ENCODE measurements at places on chromosomes 5 and 9.

GRCh38 chr5:168916266-168916665 lies 337.1 kb upstream of the PANK3 start:
- no peak for DNase-seq

- DNase-seq: no peak
Measured at GRCh38 chr5:53130266-53130665, 20.7 kb upstream of the MOCS2 start.

DNA sequence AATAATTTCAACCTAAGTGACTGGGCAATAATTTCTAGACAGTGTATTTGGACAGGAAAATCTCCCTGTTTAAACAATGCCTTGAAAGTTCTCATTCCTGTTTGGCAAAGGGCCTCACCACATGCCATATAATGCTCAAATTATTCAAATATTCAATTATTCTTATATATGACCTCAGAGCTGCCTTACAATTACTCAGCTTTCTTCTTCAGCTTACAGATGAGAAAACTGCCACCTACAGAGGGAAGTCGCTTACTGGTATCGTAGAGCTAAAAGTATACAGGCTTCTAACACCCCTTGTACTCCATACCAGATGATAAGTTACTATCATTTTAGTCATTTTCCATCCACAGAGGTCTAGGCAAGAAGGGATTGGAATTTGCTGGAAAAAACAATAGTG lies 830.3 kb downstream of the BRINP1 start:
- DNase-seq: no peak

- no peak for DNase-seq
Measured at GRCh38 chr9:130186051-130186450, 13.8 kb downstream of the NCS1 start.

GRCh38 chr9:116144555-116144954 lies 9.0 kb upstream of the PAPPA start:
- no peak for DNase-seq

DNA sequence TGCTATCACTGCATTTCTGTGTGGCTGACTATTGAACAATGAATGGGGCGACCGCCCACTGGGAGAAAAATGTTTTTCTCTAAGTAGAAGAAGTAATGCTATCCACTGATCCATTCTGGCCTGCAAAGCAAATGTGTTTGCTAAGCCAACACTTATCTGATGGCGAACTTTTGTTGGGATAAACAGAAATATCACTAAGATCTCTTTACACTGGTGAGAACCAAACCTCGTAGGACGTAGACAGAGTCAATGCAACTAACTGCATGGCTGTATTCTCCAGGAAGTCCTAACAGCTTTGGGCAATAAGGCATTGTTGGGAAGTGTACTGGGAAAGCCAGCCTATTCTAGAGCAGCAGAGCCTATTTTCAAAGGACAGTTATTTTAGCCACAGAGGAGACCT lies 77.7 kb downstream of the ANKH start:
- DNase-seq: no peak

DNA sequence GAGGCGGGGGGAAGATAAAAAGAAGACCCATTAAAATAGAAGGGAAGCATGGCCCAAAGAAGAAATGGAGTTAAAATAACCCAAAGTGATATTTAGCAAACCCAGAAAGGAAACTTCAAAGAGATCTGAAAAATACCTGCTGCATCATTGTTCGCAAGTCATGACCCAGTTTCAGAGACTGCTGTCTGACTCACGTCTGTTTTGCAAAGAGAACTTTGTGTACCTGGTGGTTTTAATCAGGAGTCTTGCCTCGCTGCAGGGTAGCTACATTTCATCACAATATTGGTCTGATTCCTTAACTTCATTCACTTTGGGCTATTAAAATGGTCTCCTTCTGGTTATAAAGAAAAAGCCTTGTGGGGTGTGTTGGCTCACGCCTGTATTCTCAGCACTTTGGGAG lies 461.1 kb upstream of the DAP start:
- no peak for DNase-seq

GRCh38 chr5:17796757-17797396 lies 162.6 kb downstream of the TAF11L14 start:
- no peak for DNase-seq

DNA sequence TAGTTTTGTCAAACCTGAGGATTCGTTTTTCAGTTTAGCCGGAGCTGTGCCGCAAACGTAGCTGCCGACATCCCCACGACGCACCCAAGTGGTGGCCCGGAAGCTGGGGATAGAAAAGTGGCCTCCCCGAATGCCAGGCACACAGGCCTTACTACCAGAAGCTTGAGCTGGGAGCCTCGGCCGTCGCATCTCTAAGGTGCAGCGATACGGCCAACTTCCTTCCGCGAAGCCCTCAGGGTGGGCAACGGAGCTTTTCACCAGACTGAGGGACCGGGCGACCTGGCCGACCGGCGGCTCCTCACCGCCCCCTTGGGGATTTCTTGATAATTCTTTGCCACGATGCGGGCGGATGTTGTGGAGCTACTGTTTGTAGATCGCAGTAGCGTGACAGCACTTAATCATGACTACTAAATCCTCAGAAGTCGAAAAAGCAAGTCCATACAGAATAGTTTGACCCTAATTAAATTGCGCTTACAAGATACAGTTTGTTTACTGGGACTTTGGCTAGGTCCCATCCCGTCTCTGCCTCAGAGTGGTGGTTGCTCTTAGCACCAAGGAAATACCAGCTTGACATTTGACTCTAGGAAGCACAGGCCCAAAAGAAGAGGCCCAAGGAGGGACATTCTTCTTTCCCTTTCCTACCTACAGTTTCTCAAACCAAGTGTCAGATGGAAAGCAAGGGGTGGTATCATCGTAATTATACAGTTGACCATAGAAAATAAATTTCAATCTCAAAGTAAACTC lies 613 bp upstream of the TMEM267 start:
- peak; percentile 90 for DNase-seq

DNA sequence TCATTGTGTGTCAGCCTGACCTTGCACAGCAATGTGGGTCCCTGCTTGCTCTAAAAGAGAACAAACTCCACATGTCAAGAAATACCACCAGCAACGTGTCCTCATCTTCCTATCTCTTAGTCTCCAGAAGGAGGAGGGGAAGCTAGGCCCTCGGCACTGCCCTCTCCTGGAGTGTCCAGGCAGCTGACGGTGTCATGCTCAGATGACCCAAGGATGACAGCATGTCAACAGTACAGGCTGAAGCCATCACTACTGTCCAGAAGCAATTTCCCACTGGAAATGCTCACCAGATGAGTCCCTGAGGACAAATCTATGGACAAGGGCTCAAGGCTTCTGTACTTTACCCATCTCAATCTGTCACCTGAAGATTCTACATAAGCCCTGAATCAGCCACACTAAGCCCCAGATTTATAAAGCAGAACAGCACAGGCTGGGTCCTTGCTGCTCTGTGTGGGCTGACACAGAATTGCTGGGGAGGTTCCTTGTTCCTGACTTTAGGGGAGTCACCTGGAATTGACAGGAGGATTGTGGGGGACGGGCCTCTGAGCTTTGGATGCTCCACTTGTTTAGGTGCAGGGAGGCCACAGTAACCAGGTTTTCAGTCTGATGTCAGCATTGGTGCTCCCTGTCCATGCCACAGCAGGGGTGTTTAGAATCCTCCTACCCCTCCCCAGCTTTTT lies 210.2 kb downstream of the DAB2IP start:
- no peak for DNase-seq

GRCh38 chr5:176948458-176948857 lies 49.3 kb upstream of the HK3 start:
- no peak for DNase-seq

GRCh38 chr9:2319421-2319820 lies 302.2 kb upstream of the VLDLR start:
- no peak for DNase-seq

DNA sequence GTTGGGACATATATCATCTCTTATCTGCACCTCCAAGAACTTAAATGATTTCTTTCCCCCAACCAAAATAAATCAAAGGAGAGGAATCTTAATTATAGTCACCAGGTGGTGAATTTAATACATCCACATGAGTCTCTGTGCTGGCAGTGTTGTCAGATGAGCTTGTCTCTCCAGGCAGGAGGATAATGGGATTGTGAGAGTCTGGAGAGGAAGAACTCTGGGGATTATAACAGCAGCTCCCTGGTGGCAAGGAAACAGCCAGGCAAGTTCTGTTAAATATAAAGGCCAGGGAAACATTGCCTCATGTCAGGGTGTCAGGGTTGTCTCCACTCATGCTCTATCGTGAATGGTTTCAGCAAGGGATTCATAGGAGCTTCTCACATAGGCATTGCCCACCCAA lies 80.8 kb downstream of the TLR4 start:
- no peak for DNase-seq

DNA sequence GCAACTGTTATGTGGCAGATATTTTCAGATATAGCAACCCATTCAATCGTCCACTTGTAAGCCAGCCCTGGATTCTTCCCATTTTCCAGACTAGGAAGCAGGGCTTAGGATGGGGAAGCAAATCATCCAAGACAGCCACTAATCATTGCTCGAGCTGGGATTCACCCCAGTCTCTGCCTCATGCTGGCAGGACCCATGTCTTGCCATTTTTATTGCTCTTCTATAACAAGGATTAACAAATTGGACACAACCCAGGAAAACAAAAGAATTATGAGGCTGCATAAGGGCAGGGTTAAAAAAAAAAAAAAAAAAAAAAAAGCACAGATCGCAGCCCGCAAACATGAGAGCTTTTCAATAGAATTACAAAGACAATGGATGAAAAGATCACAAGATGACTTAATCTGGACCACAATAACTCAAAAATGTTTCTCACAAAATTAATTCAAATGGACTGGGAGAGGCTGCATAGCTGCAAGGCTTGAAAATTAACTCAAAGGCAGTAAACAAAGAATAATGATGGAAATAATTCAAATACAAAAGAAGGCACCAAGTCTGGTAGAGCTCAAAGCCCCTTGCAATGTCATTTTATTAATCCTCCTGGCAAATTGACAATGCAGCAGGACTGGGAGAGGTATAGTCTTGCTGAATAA lies 40.7 kb downstream of the ASTN2 start:
- DNase-seq: no peak

- DNase-seq: no peak
Measured at GRCh38 chr5:57880216-57880615, 397.6 kb upstream of the ACTBL2 start.

GRCh38 chr5:141355641-141356040 lies 820 bp downstream of the PCDHGA4 start:
- no peak for DNase-seq

DNA sequence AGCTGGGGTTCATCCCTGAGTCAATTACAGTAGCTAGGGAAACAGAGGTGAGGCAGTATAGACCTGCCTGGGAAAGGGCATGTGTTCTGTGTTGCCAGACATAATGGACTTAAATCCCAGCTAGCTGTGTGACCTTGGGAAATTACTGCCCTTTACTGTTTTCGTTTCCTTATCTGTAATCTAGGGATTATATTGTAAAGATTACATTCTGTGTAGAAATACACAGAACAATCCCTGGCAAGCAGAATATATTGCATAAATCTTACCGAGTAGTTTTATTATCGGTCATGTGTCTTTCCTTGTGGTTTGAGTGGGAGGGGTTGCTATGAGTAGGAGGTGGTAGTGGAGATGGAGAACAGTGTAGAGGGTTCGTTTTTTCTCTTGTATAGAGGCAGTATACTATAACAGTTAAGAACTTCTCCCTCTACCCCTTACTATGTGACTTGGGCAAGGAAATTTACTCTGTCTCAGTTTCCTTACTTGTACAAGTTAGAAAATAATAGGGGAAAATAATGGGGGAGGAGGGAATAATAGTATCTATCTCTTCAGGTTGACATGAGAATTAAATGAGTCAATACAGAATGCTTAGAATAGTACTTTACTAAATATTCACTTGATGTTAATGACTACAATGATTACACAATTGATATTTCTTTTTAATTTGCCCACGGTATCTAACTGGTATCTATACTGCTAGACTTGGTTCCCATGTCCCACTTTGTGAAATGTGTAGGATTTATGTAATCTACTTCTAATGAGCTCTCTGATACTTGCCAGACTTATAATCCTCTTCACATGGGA lies 7.1 kb upstream of the DMXL1 start:
- DNase-seq: no peak

DNA sequence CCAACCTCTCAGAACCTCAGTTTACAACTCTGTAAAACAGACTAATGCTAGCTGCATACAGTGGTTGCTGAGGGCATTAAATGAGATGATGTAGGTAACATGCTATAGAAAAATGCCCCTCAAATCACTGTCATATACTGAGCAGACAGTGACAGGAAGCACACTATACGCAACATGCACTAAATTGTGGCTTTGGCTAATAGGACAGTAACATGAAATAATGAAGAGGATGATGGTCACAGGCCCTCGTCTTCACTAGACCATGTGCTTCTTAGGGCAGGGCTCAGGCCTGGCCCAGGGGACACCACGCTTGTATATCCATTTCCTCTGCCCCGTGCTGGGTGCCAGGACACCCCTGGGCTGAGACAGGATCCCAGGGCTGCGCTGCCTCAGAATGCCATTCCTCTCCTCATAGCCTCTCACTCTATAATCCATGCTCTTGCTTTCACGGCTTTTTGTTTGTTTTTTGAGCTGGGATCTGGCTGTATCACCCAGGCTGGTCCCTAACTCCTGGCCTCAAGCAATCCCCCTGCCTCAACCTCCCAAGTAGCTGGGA lies 18.9 kb downstream of the CSF1R start:
- DNase-seq: no peak

- no peak for DNase-seq
Measured at GRCh38 chr5:143290125-143290524, 113.4 kb downstream of the NR3C1 start.

Data from CD4-positive, alpha-beta T cell treated with Interleukin-17A for 1 hour (primary cell).